Endothelial cell of umbilical vein (primary cell): ENCODE measurements at places on chromosomes 16 and 17.

GRCh38 chr17:44910231-44911106 is 4.8 kb downstream of the GFAP start:
- no peak for DNase-seq

DNA sequence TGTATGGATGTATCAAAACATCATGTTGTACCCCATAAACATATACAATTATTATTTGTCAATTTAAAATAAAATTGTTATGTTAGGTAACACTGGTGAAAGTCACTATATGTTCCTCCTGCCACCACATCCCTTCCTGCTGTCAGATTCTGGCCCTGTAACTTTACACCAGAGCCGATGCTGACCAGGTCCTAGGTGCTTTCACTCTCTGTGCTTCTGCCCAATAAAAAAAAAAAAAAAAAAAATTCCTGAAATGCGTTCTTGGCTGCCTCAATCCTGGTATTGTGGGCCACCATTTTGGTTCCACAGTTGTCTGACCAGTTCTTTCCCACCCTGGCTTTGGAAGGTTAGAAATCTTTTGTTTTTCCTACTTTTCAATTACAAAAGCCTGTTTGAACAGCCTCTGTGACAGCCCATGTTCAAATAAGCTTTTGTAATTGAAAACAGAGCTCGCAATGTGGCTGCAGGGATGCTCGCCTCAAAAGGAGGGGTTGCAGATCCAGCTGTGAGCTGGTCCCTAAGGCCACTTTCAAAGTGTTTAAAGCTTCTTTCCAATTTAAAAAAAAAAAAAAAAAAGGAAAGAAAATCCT is 831.0 kb upstream of the EEF2KMT start:
- DNase-seq = no peak

DNA sequence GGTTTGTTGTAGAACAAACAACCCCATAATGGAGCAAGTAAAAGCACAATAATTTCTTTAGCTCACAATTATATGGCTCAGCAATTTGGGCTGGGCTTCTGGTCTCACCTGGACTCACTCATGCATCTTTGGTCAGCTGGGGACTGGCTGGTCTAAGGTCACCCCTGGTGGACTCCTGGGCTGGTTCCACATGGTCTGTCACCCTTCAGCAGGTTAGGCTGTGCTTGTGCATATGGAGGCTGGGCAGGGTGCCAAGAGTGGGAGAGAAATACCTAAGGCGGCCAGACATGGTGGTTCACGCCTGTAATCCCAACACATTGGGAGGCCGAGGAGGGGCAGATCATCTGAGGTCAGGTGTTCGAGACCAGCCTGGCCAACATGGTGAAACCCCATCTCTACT is 27.0 kb upstream of the SMURF2 start:
- no peak for DNase-seq

GRCh38 chr17:30187573-30187972 is 47.9 kb downstream of the SLC6A4 start:
- no peak for DNase-seq

DNA sequence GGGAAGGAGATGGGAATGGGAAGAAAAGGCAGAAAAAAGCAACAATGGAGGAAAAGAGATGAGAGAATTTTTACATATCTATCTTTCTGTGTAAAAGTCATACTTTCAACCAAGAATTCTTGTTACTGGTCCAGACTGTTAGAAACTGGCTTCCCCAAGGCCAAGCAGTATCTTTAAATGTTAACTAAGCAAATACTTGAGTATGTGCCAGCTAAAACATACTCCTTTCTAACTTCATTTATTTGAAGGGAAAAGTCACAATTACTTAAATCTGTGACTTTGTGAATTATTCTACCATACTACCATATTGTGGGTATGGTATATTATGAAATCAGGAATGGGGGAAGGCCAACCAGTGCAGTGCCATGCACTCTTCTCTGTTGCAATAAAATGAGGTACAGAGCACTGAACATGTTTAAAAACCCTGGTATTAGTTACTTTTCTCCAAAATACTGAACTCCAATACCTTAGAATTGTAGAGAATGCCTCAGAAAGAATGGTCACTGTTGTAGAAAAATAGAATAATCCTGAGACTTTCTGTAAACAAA is 92.3 kb upstream of the C17orf78 start:
- DNase-seq = no peak

GRCh38 chr16:48535369-48535787 is 74.6 kb downstream of the N4BP1 start:
- DNase-seq = no peak

GRCh38 chr17:32253117-32253611 is 12.5 kb upstream of the RHBDL3 start:
- peak; percentile 77 for DNase-seq

- DNase-seq = no peak
Observed at GRCh38 chr17:65820811-65821210, 259.4 kb upstream of the AXIN2 start.

DNA sequence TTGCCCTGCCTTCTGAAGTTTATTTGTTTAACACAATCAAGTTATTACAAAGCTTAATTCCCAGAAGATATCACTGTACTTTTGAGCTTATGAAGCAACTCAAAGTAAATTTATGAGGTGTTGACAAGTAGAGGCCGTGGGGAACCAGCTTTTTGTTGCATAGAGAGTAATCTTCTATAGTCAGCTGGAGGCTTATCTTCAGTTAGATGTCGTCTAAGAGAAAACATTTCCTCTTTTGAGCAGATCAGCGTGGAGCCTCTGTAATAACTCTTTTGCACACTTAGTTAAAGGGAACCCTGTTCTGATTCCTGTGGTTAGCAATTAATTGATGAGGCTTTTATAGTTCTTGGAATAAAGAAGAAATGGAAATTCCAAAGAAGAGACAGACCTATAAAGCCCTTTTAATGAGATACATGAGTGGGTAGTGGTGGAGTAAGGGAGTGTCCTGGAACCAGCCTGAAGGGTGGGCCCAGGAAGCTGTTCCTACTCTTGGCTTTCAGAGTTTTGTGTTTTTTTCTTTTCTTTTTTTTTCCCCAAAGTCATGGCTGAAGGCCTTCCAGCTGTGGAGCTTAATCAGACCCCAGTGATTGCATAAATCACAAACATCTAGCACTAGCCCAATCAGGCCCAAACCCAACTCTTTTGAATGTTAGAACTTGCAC is 28.9 kb upstream of the MAP3K14 start:
- peak; percentile 92 for DNase-seq

- no peak for DNase-seq
Observed at GRCh38 chr17:32763855-32764439, 113.0 kb downstream of the MYO1D start.

DNA sequence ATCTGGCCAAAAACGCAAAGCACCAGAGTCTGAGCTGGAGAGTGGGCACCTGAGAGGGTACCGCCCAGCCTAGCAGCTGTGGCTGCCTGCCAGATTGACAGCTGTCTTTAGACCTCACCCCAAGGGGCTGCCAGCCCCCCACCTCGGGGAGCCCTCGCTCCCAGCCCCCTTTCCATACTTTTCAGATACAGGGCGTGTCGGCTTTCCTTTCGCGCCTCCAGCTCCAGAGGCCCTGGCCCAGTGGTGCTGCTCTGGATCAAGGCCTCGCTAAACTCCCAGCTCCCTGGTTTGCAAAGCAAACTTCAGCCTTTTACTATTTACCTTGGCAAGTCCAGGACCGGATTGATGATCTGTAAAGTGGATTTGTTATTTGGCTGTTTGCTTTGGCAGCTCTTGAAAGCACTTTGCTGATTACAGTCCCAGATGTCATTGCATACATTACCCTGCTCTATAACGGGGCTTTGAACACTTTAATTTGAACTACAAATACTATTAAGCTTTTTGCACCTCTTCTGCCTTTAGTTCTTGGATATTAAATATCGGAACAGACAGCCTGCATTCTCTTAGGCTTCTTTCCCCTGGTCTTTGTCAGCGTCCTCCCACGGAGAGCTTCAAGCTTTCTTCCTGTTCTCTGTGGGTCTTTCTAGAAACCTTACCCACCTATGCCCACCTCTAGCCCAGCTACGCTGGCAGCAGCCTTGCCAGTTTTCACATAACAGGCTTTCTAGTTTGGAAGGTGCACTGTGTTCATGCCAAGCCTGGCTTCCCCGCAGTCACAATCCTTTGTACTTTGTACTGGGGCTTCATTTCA is 63.6 kb upstream of the TBX2 start:
- DNase-seq = peak; percentile 20
